ENCODE measurements at places on chromosomes 2 and 18.

- no peak for DNase-seq
These were observed 234.4 kb upstream of the FIGN start for GRCh38 chr2:163970058-163970813.

DNA sequence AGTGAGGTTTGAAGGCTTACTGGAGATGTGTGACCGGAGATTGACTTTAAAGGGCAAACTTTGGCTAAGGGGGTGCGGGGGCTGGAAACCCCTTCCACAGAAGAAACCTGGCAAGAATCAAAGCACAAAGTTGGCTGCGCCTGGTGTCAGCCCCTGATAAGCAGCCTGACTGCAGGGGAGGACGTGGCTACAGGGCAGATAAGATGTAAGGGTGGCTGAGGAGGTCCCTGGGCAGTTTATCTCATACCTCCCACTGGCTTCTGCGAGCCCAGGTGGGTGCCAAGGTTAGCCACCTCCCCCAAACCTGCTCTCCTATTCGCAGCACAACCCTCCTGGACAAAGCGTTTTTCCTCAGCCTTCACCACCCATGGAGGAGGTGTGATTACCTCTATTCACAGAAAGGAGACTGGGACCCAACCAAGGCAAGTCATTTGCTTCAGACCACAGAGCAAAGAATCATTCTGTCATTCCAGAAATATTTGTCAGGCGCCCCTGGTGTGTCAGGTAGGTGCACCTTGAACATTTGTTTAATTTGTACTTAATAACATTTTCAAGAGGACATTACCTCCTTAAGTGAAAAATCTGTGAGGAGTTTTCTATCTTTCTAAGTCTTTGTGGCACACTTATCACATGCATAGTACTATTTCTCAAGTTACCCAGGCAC lies 73.1 kb upstream of the IL1R1 start:
- DNase-seq, result no peak

GRCh38 chr2:163731735-163732134 lies 4.1 kb downstream of the FIGN start:
- no peak for DNase-seq

GRCh38 chr2:239671916-239672849 lies 271.4 kb upstream of the HDAC4 start:
- no peak for DNase-seq

DNA sequence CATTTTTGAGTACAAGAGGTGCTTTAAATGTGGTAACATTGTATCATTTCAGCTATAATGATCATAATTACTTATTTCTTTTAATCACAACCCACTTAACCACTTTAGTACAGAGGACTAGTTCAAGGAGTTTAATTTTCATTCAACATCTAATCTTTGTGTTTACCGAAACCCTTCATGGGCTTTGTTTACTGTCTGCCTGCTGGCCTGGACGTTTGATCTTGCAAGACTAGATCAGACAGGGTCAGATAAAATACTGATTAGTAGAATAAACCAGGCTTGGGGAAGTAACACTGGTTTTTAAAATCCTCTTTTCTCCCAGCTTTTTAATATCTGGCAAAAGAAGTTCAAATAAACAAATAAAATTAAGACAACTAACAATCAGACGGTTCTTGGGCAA lies 93.6 kb downstream of the SATB2 start:
- DNase-seq, result no peak

- DNase-seq, result peak; percentile 61
These were observed 48.0 kb downstream of the BCL2L11 start for GRCh38 chr2:111168528-111169239.

GRCh38 chr2:121625953-121626352 lies 23.3 kb downstream of the CLASP1 start:
- no peak for DNase-seq

DNA sequence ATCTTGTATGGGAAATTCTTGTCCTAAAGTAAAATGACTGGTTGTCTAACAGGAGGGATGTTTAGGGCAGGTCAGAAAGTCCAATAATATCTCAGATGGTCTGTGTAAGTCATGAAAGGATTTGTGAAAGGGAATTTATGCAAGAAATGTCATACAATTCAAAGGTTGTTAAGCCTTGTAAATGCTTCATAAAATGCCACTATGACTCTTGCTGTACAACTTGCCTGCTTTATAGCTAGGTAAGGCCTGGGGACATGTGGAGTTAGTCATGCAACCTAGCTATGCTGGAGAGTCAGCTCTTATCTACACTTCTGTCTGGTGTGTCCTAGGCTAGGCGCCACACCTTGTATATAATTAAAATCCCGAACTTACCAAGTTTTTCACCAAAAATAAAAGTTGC lies 36.9 kb upstream of the VWA3B start:
- DNase-seq, result no peak

DNA sequence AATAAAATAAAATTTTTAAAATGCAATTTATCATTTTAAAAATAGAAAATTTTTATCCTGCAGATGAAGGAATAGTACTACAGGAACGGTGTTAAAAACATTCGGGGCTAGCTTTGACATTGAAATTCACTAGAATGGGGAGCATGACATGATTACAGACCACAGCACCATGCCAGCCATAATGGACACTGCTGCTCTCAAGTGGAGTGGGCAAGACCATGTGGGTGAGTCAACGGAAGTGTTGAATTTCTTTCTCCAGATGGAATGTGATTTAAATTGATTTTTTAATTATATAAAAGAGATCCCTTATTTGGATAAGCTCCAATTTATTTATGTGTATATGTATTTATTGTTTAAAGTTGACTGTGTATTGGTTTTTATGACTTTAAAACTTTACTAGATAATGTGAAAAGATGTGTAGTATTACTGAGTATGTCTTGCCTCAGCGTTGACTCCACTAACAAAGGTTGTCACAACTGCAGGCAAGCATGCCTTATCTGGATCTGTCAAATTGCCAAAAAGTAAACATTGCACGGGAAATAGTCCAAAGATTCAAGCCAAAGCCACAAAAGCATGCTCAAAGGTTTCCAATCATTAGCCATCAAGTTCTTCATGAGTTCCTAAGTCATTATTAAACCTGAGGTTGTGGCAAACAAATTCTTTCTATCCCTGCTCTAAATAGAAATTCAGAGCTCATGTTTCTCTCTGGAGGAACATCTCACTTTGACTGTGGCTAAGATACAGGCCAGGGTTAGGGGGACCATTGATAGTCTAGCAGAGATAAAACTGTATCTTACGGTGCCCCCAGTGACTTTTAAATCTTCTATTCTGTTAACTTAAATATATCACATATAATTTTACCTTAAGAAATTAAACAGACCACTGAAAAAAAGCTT lies 536.9 kb downstream of the TMX3 start:
- no peak for DNase-seq

GRCh38 chr18:65751155-65752085 lies 608 bp downstream of the CDH7 start:
- no peak for DNase-seq

GRCh38 chr2:84713441-84713840 lies 167.4 kb downstream of the TRABD2A start:
- DNase-seq, result no peak

GRCh38 chr2:58680755-58681310 lies 439.7 kb upstream of the FANCL start:
- DNase-seq, result no peak

- no peak for DNase-seq
These were observed 22.0 kb downstream of the AP1S3 start for GRCh38 chr2:223815186-223815883.

GRCh38 chr2:111642586-111643327 lies 241.2 kb downstream of the ANAPC1 start:
- no peak for DNase-seq

GRCh38 chr2:144357623-144358373 lies 162.1 kb downstream of the ZEB2 start:
- DNase-seq, result no peak

DNA sequence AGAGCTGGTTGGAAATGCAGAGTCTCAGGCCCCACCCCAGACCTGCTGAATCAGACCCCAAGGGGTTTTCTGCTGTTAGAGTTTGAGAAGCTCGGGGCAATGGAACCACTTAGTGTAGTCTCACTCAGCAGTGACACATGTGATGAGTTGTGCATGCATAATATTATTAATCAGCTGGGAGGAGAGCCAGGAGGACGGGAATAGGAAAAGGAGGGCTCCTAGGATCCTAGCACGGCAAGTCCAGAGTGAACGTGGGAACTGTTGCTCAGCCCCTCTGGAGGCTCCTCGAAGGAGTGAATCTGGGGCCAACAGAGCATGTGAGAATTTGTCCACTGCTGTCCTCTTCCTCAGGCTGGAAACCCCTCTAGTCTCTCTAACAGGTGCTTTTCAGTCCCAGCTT lies 87.1 kb downstream of the HS1BP3 start:
- DNase-seq, result no peak

DNA sequence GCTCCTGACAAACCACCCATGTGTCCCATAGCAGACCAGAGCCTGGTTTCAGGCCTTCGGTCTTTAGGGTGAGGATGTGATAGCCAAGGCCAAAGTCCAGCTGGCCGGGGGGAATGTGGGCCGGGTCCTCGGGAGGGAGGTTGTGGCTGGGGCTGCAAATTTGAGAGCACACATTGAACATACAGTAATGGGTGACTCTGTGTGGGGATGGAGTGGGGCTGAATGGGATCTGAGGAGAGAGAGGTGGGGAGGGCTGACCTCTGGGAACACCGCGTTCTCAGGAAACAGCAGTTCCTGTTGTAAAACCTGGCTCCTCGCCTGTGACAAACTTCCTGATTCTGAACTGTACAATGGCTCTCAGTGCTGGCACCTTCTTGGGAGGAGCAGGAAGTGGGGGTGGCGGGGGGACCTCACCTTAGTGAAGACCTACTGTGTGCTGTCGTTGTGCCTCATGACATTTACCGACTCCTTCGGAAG lies 48.8 kb downstream of the MCFD2 start:
- no peak for DNase-seq

DNA sequence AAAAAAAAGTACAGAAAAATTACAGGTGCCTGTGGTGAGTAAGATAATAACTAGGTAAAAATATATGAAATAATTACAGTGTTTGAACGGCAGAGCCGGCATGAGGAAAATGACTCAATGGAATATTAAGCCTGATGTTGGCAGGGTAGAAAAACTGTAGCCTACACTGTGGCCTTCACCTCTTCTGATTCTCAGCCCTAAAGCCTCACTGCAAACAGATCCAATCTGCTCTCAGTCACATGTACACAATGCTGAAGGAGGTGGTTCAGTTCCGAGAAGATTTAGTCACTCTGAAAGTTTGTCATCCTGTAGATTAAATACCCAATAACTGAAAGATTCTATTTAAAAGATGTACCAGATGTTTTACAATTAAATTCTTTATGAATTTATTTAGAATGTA lies 66.9 kb upstream of the MAP3K20 start:
- no peak for DNase-seq

GRCh38 chr2:203070701-203071100 lies 56.0 kb downstream of the NBEAL1 start:
- no peak for DNase-seq

- no peak for DNase-seq
These were observed 11.6 kb upstream of the PTPN4 start for GRCh38 chr2:119748135-119748534.

DNA sequence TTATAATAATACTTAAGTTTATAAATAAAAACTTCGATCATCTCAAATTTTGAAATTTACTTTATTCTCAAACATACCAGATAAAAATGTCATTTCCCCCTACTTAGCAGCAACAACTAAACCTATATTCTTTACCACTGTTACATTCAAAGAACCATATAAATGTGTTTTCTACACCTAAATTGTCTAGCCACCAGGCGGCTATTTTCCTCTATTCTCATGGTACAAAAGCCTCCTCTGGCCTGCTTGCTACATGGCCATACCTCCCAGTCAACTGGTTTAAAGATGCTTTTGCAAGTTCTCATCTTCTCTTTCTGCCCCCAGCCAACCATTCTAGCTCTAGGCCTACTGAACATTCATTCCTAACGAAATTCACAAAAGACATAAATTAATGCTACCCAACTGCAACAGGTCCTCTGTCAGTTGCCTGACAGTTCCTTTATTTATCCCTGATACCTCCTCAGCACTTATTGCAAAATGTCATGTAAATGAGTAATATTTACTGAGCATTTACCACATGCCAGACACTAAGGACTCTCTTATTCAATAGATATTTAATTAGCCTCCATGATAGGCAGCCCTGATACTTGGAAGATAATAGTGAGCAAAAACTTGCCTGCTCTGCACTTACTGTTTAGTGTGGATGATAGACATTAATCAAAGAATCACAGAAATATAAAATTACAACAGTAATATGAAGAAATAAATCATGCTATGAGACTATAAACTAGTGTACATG lies 5.0 kb downstream of the C1D start:
- no peak for DNase-seq

DNA sequence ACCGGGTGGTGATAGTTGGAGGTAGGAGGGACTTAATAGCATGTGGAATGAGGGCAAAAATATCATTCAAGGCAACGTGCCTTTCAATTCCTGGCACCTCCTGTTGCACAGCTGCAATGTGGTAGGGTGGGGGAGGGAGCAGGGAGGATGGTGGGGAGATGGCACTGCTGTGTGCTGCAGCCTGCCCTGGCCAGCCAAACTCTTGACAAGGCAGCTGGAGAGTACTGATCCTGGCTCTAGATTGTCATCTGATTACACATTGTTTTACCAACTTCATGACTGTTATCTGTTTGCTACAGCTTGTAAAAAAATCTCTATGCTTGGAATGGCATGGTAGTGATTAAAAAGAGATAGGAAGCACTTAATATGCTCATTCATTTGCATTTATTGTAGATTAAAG lies 47.7 kb downstream of the PLCL1 start:
- no peak for DNase-seq

- no peak for DNase-seq
These were observed 100.1 kb downstream of the MYCN start for GRCh38 chr2:16040271-16041010.

DNA sequence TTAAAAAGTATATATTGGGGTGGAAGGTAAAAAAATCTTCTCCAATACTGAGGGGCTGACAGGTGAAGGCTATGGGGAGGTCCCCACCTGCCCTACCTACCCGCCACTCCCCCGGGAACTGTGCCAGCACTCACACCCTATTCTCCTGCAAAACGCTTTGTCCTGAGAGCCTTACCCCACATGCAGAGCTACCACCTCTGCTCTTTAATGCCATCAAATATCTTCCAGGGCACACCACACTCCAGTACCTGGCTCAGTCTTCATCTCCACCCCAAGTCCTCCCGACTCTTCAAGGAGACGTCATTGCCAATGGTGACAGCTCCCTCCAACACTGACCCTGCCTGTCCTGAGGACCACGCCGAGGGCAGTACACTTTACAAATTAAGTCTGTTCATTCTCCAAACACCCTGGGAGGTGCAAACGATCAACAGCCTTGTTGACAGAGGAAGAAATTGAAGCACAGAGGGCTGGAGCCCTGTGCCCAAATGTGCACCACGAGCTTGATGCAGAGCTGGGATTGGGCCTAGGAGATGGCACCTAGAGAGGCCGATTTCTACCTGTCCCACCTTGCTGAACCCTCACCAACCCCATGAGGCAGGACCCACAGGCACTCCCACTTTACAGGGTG lies 6.0 kb upstream of the GPR55 start:
- DNase-seq, result no peak

DNA sequence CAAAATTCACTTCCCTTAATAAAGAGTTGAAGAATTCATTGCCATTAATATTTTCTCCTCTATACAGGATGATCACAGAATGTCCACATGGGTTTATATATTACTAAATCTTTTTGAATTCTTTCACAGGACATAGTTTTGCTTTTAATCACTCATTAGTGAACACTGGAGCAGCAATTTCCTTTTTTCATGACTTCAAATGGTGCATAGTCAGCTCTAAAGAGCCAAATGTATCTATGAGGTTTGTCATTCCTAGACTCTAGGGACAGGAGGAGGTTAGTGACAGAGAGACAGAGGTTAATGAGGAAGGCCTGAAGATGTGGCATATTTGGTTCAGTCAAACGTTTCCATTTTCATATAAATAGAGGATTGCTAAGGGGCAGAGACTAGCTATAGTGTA lies 111.8 kb downstream of the FSHR start:
- no peak for DNase-seq
